Left hindlimb (tissue), 1 donor: ENCODE measurements at places on chromosomes 5 and 9.

DNA sequence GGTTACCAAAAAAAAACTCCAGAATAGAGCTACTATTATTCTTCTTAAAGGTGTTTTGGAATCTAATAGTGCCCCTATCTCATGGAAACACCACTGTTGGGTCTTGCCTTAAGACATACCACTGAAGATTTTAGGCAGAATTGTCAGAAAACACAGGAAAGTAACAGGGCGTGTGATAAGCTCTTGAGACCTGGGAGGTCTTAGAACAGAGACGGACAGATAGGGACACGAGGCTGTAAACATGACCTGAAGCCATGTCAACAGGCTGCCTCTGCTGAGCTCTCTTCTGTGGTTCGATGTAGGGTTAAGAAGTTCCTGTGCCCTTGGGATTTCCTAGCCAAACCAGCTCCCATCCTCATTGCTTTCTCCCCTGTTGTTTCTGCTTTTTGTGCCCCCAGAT, 69.3 kb downstream of the CTSL start:
- DNase-seq, result no peak

- no peak for DNase-seq
Observed at GRCh38 chr5:1136814-1137213, 25.0 kb upstream of the SLC12A7 start.

GRCh38 chr5:121121786-121122185, 657.7 kb downstream of the PRR16 start:
- DNase-seq, result no peak

DNA sequence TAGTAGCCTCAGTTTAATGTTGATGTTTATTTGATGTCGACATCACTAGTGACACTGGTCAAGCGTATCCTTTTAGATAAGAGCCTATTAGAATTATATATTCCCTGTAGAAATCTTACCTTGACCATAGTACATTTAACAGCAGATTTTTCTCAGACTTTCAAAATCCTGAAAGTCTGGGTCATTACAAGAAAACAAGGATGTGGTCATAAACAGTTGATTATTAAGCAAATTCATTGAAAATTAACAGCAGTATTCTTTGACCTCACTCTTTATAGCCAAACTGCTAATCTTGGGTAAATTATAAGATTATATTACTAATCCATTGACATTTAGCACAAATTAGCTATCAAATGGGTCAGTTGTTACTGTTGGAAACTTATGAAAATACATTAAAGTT, 83.4 kb downstream of the GHR start:
- DNase-seq, result no peak

GRCh38 chr9:134396258-134396742, 70.0 kb downstream of the RXRA start:
- DNase-seq, result no peak

GRCh38 chr5:35202319-35203111, 27.8 kb downstream of the PRLR start:
- no peak for DNase-seq

DNA sequence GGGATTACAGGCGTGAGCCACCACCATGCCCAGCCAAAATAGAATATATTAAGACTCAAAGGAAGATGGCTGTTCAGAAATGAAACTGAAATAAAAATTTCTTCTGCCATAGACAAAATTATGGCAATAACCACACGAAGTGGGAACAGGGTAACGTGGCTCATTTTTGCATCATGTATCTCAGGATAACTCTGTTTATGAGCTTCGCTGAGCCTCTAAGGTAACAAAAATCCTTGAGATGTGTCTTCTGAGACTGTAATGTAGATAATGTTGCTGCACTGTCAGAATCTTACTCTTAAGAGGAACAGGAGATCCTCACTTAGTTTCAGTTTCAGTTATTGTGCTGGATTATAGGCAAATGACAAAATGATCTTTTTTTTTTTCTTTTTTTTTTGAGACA, 153.8 kb downstream of the GOLPH3 start:
- no peak for DNase-seq

- DNase-seq, result no peak
Observed at GRCh38 chr9:93829271-93830011, 125.7 kb downstream of the BARX1 start.

DNA sequence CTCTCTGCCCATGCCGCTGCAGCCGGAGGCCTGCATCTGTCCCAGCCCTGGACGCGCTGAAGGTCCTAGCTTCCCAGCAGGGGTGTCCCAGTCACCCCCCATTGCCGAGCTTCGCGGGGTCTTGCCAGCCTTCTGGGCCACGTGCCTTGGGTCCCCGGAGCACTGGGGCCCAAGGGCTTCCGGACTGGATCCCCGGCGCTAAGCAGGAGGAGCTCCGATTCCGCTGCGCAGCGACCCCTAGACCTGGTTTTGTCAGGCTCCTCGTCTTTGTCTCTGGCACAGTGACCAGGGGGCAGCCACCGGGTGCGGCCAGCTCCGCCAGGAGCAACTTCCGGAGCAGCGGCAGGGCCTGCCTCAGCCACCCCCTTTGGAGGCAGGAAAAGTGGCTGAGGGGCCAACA, 3.3 kb upstream of the IRX1 start:
- DNase-seq, result no peak

DNA sequence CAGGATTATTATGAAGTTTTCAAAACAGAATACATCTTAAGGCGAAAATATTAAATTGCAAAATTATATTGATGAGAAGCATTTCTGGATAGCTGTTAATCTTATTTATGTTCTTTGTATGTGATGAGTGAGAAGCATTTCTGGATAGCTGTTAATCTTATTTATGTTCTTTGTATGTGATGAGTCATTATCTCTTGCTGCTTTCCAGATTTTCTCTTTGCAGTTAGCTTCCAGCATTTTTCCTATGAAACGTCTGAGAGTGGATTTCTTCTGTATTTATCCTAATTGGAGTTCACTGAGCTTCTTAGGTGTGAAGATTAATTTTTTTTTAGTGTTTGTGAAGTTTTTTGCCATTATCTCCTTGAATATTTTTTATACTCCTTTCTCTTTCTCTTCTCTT, 8.2 kb downstream of the TMEM232 start:
- no peak for DNase-seq

DNA sequence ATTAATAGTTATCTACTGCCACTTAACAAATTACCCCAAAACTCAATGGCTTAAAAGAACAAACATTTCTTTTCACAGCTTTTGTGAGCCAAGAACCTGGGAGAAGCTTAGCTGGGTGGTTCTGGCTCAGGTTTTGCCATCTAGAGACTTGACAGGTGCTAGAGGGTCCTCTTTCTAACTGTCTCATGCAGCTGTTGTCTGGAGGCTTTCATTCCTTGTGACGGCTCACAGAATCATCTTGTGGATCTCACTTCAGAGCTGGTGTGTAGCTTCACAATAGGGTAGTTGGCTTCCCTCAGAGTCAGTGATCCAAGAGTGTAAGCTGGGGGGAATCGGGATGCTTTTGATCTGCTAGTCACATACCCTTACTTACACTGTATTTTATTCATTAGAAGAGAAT, 81.2 kb upstream of the APC start:
- DNase-seq, result no peak

DNA sequence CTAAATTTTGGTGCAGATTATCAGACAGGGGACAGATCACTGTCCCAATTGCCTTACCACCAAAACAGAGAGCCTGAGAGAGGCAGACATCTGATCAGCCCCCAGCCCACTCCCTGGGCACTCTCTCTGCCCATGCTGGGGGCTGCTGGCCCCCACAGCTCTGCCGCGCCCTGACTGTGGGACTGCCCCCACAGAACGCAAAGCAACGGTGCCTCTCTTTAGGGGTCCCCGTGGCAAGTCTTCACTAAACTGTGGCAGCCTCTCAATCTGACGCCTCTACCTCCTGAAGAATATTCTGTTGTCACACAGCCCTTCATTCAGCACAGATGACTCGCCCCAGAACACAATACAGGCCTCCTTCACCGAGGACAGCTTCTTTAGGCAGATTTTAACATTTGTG, 197.4 kb downstream of the ERCC6L2 start:
- DNase-seq, result no peak

- no peak for DNase-seq
Observed at GRCh38 chr9:38685535-38685934, 34.4 kb downstream of the FAM240B start.
